NCI-H69 (cell line): ENCODE measurements at places on chromosomes 12 and 14.

DNA sequence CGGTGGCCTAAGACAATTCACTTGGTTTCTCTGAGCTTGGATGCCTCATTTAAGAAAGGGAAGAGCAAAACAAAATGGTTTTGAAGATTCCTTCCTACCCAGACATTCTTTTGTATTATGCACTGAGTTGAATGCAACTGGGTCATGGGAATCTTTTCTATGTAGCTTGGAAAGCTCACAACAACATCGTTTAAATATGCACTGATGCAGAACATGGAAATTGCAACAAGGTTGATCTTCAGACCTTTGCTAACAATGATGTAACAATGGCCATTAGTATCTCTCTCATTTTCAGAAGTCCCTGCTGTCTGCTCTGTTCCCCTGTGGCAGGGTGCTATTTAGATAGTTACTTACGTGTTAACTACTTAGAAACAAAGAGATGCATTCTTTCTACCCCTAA lies 30.1 kb upstream of the IGF1 start:
- DNase-seq = peak; percentile 15

- no peak for DNase-seq
Observed at GRCh38 chr12:75322464-75322863, 7.7 kb downstream of the CAPS2 start.

- no peak for DNase-seq
Observed at GRCh38 chr14:84468153-84468552, 1061.8 kb upstream of the FLRT2 start.

GRCh38 chr12:84507956-84508850 lies 404.4 kb downstream of the SLC6A15 start:
- peak; percentile 96 for DNase-seq

- DNase-seq = peak; percentile 79
Observed at GRCh38 chr14:96574633-96575632, 72.8 kb downstream of the PAPOLA start.

- no peak for DNase-seq
Observed at GRCh38 chr14:77843195-77843594, 43.3 kb downstream of the ADCK1 start.

DNA sequence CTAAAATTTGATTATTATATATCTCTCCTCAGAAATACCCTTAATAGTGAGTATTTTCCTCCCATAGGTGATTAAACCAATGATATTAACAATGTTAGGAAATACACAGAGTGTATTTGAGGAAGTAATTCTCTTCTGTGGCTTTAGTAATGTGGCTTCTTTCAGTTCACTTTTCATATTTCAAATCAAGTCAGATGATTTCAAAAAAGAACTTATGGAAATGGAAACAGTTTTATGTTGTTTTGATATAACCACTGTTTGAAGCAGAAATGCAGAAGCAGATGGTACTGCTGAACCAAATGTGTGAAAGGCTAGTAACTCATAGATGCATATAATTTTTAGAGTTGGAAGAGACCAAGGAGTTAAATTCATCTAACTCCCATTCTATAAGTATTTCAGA lies 1.9 kb upstream of the GPR33 start:
- no peak for DNase-seq

GRCh38 chr12:47889040-47889439 lies 15.8 kb downstream of the VDR start:
- DNase-seq = no peak

DNA sequence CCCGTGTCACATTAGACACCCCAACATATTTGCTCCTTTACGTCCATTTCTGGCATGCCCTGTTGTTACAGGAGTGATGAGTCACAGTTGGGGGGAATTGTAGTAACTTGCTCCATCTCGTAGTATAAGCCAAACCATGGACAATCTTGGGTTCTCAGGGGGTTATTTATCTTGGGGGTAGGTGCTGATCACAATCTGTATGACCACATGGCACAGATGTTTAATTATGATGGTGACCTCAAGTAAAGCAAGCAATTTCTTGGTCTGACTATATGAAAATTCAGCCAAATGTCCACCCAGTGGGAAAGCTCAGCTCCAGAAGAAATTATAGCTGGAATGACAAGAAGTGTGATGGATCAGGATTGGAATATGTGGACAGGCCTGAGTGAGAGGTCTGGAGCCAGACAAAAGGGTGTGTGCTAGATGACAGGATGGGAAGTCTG lies 32.1 kb upstream of the STON2 start:
- DNase-seq = peak; percentile 82

- DNase-seq = peak; percentile 14
Observed at GRCh38 chr12:107459641-107460040, 226.0 kb upstream of the PWP1 start.

DNA sequence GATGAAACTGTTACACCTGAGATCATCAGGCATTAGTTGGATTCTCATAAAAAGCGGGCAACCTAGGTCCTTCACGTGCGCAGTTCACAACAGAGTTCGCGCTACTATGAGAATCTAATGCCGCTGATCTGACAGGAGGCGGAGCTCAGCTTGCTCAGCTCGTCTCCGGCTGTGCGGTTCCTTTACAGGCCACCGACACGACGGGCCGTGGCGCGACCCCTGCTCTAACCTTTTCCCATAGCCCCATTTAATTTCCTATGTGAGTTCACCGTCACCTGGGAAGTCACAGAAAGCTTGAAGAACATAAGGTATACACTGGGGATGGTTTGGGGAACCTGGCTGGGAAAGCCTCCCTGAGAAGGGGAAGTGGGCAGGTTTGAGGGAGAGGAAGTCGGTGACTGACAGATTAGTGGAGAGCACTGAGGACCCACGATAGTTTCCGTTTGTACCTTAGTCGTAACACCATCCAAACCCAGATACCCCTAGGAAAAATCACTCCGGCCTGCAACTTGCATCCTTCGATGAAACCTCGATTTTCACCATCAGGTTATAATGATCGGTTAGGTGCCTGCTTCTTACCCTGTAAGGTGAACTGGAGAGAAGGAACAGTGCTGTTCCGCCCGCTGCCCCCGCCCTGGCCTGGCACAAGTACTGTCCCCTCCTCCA lies 2.8 kb upstream of the AAAS start:
- no peak for DNase-seq

- no peak for DNase-seq
Observed at GRCh38 chr14:72512281-72512680, 381.6 kb downstream of the DPF3 start.

DNA sequence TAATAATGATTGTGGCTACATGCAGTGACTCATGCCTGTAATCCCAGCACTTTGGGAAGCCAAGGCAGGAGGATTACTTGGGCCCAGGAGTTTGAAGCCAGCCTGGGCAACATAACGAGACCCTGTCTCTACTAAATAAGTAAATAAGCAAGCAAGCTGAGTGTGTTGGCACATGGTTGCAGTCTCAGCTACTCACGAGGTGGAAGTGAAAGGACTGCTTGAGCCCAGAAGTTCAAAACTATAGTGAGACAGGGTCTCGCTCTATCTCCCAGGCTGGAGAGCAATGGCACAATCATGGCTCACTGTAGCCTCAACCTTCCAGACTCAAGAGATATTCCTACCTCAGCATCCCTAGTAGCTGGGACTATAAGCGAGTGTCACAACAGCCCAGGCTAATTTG lies 64.7 kb downstream of the RPS6KA5 start:
- DNase-seq = no peak

DNA sequence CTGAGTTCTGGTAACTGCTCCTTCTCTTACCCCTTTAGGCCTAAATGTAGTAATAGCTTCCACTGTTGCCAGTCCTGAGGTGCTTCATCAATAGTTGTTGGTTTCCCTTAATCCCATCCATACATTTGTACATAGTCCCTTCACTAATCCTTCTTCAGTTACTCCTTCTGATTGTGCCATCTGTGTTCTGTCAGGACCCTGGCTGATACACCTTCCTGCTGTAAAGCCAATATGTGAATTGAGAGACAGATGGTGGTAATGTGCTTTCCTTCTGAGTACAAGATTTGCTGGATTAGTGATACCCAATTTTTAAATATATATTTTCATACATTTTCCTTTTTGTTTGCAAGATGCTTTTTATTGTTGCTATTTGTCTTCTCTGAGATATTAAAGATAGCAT lies 66.4 kb downstream of the OTOGL start:
- DNase-seq = peak; percentile 56

DNA sequence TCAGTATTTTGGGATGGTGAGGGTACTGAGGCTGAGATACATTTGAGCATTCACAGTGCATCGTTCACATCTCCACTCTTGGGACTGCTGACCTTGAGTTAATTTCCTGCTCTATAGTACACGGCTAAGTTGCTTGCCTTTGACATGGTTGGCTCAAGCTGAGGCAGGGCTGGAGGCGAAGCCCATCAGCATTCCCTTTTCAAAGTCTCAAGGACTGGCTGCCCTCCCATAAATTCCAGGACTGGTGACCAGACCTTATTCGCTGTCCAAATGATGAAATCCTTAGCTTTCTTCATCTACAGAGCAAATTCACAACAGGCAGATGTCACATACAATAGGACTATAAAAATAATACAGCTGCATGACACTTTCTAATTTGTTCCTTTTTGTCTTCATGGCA lies 85.9 kb downstream of the SSPN start:
- DNase-seq = no peak

- DNase-seq = no peak
Observed at GRCh38 chr12:93443576-93443975, 1.8 kb upstream of the UBE2N start.

DNA sequence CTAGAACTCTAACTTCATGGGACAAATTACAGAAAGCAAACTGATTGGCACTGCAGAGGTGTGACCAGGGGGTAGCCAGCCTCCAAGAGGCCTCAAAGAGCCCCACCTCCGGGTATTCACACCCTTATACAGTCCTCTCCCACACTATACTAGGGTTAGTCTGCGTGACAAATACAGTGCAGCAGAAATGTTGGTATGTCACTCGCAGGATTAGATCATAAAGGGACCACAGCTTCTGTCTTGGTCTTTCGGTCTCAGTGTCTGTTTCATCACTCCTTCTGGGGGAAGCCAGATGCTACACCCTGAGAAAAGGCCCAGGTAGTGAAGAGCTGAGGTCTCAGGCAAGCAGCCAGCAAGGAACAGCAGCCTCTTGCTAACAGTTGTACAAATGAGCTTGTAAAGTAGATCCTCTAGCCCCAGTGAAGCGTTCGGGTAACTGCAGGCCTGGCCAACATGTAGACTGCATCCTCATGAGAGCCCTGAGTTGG lies 68.9 kb upstream of the SAV1 start:
- DNase-seq = no peak

DNA sequence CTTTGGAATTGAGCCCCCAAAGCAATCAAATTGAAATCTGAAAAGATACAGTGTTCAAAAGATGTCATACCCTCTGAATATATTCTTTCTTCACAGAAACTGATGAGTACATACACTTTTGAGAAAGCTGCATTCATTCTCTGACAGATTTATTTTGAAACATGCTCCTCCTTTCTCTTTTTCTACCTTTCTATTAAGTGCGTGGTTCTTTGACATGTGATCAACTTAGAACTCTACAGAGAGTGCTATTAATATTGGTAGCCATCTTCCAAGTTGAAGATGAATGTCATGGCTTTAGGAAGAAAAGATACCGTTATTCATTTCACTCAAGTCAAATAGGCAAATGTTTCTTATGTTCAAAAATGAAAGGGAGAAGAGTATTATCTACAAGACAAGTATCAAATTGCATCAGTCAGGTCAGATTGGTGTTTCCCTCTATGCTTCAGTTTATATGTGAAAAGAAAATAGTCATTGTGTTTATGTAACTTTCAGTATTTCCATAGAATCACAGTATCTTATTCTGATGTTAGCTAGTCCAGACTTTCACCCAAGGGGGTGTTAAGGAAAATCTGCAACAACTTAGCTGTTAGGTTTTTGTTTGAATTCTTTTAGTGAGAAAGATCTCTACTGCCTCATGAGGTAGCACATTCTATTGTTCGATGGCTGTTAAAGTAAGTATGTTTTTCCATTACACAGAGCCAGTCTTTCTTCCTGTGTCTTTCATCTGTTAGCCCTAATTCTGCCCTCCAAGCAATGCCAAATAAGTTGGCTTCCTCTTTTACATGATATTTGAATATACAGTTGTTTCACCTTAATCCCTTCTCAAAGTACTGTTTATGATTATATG lies 55.4 kb upstream of the GARIN2 start:
- DNase-seq = no peak

- DNase-seq = no peak
Observed at GRCh38 chr12:104485651-104486362, 29.1 kb downstream of the CHST11 start.

DNA sequence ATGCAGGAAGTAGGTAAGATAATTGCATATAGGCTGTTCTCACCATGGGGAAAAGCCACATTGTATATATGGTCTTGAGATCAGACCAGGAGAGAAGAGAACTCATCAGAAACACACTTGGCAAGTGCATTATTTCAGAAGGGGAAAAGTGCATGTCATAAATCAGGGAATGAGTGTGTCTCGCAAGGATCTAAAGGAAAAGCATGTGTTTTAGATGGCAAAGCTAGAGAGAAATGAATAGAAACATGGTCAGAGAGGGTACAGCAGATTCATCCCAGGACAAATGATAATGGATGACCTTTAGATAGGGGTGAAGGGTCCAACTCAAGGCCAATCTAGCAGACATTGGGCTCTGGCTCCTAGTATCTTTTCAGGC lies 230.2 kb upstream of the NAV3 start:
- DNase-seq = no peak

GRCh38 chr14:48686650-48687049 lies 899.5 kb downstream of the RPS29 start:
- no peak for DNase-seq

DNA sequence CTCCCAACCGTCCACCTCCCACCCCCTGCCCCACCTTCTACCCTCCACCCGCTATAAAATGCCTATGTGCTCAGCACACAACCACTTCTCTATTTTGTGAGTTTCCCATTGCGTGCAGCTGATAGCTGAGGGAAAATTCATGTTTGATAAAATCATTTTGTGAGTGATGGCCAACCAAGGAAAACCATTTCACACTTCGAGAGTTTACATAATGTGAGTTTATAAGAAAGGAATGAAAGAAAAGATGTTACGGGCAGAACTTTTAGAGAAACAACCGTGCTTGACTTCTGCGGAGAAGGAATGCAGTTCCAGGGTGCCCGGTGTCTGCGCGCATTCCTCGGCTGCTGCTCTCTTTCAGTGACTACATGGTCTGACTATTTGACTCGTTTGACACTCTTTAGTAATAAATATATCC lies 140.9 kb downstream of the EFCAB11 start:
- DNase-seq = no peak

DNA sequence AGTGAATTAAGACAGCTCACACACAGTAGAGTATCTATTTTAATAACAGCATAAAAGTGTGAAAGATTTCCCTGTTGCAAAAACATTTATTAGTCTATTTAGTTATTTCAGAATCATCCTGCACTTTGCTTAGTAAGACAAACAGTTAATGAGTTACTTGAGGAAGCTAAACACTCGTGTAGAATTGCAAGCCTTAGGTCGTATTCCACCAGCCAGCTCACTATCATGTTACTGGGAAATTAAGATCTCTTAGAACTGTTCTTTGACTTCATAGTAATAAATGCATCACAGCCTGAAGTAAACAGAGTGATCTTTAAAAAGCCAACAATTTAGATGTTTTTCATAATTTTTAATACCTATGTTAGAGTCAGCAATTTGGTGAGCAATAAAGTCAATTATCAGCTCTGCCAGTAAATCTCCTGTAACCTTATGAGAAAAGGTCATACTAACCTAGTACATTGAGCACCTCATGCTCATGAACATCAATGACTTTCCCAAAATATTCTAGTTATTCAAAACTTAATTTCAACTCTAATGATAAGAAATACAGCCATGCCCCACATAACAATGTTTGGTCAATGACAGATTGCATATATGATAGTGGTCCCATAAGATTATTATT lies 26.7 kb upstream of the ETNK1 start:
- no peak for DNase-seq
